NCI-H510A (cell line): ENCODE measurements at places on chromosomes 1 and 21.

GRCh38 chr1:65881067-65881594, 88.4 kb downstream of the PDE4B start:
- DNase-seq, result no peak

DNA sequence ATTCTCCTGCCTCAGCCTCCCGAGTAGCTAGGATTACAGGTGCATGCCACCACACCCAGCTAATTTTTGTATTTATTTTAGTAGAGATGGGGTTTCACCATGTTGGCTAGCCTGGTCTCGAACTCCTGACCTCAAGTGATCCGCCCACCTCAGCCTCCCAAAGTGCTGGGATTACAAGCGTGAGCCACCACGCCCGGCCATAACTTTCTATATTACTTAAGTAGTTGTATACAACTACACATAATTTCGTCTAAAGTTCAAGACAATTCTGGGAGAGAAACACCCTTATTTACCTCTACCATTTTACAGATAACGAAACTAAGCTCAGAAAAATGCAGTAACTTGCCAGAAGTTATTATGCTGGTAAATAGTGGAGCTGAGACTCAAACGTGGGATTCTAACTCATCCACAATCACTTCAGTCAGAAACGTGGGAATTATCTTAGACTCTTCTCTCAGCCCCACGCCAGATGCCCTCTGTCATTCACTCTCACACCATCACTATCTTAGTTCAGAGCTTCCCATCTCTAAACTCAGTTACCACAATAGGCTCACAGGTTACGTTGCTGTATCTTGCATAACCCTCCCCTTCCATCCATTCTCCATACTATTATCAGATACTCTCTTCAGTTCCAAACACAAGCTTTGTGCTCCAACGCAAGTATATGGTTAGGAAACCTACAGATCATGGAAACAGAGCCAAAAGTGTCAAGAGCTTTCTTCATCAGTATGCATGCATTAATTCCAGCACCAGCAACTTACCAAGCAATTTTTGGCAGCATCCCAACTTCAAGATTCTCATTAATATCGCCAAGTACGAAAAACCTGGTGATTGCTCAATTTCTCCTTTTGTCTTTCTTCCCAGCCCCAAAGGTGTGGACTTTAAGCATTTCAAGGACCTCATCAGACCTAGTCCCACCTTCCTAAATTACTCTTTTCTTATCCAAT, 69.3 kb downstream of the RERE start:
- DNase-seq, result no peak

- peak; percentile 46 for DNase-seq
These were observed 20.3 kb upstream of the CA6 start for GRCh38 chr1:8925406-8925805.

GRCh38 chr1:219247441-219247840, 73.8 kb downstream of the LYPLAL1 start:
- DNase-seq, result no peak

- DNase-seq, result no peak
These were observed 41.2 kb downstream of the RHBG start for GRCh38 chr1:156410238-156410637.

DNA sequence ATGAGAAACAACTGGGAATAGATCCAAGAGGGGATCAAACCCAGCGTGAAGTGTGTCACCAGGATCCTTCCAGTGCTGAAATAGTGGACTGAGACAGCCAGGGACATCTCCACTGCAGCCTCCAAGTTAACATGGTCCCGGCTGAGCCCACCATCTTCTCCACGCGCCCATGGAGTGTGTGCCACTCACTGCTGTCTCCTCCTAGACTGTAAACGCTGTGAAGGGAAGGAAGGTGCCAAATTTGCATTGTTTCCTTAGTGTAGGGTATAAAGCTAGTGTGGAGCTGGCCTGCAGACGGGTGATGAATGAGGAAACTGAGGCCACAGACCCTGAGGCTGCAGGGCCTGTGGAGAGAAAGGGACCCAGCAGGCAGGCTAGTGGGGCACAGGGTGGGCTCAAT, 183.6 kb downstream of the FOXD2 start:
- no peak for DNase-seq

DNA sequence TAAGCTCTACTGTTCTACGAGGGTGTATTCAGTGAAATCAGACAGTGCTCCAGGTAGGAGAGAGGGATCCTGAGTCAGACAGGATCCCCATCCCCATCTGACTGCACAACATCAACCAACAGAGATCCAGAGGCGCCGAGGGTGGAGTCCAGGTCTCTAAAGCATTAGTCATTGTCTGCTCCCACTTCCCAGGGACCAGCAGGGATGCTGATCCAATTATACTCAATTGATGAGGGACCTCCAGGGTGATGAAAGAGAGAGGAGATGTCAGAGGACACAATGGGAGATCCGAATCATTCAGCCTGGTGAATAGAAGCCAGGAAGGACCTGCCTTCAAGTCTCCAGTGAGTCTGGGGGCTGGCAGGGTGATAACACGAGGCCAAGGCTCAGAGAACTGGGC, 39.5 kb upstream of the STMN1 start:
- DNase-seq, result no peak

DNA sequence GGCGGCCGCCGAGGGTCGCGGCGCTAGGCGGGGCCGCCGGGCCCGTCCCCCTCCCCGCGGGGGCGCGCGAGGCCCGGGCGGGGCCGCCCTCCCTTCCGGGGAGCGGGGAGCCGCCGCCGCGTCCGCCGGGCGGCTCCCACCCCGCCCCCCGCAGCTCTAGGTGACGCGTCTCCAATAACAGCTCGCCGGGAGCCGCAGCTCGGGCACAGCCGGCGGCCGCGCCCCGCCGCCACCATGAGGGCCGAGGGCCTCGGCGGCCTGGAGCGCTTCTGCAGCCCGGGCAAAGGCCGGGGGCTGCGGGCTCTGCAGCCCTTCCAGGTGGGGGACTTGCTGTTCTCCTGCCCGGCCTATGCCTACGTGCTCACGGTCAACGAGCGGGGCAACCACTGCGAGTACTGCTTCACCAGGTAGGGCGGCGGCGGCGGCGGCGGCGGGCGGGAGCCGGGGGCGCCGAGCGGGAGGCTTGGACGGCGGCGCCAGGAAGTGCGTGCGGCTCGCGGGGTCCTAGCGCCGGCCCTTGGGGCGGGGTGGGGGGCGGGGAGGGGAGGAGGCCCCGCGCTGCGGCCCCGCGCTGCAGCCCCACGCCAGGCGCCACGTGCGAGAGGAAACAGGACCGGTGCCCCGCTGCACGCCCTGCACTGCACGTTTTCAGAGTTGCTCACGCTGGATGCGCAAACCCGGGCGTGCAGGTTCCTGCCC, at the start of gene SMYD2:
Gene SMYD2 (plus strand): TSS at position 139 of the 699 bp plus-strand sequence. CDS start 96 bp downstream, at position 235.
- peak; percentile 65 for DNase-seq
